Fibroblast of mammary gland (primary cell): ENCODE measurements at places on chromosomes 5 and 9.

DNA sequence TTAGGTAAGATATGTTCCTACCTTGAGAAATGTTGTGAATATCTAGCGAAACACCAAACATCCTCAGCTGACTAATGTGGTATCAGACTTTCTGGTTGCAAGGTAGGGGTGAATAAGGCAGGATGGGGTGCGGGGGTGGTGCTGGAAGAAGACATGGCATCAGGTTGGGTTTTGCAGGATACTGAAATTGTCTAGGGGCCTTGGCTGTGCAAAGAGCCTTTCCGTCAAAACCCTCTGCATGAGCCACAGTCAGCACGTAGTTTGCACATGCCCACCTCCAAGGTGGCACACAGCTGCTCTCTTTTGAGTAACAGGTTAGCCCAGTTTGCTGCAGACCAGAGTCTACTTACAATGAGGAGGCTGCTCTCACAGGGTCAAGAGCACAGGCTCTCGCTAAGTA, 42.0 kb downstream of the SFXN1 start:
- DNase-seq: no peak

DNA sequence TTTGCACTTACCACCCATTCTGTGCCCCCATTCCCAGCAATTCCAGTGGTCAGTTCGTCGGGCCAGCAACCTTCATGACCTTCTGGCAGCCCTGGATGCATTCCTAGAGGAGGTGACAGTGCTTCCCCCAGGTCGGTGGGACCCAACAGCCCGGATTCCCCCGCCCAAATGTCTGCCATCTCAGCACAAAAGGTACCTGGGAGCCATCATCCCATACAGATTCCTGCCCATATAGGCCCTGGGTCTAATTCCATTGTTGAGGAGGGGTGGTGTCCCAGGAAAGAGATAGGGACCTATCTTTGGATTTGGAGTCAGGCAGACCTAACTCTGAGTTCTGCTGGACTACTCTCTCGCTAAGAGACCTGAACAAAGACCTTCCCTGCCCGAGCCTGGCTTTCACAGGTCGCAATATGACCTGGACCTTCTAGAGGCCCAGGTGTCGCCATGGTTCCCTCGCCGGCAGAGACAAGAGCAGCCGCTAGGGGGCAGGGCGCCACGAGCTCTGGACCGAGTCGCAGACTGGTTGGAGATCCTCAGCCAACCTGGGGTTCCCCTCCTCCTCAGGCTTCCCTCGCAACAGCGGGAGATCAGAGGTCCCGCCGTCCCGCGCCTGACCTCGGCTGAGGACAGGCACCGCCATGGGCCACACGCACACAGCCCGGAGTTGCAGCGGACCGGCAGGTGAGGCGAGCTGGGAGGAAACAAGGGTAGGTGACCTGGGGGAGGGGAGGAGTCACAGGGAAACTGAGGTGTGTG, 3.1 kb downstream of the SLC4A9 start:
- DNase-seq: peak; percentile 58

DNA sequence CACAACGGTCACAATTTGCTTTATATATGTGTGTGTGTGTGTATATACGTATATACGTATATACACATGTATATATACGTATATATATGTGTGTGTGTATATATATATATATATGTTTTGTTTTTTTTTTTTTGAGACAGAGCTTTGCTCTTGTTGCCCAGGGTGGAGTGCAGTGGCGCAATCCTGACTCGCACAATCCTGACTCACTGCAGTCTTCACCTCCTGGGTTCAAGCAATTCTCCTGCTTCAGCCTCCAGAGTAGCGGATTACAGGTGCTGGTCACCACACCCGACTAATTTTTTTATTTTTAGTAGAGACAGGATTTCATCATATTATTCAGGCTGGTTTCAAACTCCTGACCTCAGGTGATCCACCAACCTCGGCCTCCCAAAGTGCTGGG, 3.1 kb downstream of the RNF38 start:
- DNase-seq: peak; percentile 50

- DNase-seq: peak; percentile 32
These were observed 37.4 kb downstream of the KIF2A start for GRCh38 chr5:62343428-62343827.

GRCh38 chr9:127794001-127794791, 8.4 kb downstream of the CDK9 start:
- DNase-seq: no peak

- DNase-seq: peak; percentile 15
These were observed 2.2 kb downstream of the G3BP1 start for GRCh38 chr5:151773951-151774350.

DNA sequence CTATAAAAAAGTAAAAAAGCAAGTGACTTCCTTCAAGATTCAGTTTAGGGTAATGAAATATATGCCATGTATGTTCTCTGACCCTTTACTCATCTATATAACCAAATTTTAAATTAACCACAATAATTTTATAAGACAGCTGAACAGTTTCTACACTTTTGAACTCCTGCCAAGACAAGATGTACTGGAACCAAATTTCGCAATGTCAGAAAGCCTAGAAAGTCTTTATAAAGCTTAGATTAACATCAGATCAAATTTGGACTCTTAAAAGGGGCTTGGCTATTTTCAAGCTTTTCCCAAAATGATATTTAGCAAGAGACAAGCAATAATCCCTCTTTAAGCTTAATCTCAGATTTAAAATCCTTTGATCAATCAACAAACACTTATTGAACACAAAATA, 362.6 kb downstream of the PTPRD start:
- DNase-seq: peak; percentile 52

DNA sequence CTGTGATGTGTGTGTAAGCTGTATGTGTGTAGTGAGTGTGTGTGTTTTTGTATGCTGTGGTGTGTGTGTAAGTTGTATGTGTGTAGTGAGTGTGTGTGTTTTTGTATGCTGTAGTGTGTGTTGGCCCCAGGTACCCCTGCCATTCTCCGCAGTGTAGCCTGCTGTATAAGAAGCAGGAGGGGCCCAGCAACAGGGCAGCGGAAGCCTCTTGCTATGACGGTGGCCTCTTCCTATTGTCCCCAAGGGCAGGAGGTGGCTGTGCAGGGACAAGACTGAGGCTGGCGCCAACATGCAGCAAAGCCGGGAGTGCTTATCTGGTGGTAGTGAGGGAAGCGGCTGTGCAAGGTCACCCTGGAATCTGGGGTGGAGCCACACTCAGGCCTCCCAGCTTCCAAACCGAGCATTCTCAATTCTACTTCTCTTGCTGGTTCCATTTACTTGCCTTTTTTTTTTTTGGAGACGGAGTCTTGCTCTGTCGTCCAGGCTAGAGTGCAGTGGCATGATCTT, 5.1 kb downstream of the SPAAR start:
- DNase-seq: peak; percentile 15

GRCh38 chr9:4306066-4306776, 6.4 kb upstream of the GLIS3 start:
- peak; percentile 61 for DNase-seq

DNA sequence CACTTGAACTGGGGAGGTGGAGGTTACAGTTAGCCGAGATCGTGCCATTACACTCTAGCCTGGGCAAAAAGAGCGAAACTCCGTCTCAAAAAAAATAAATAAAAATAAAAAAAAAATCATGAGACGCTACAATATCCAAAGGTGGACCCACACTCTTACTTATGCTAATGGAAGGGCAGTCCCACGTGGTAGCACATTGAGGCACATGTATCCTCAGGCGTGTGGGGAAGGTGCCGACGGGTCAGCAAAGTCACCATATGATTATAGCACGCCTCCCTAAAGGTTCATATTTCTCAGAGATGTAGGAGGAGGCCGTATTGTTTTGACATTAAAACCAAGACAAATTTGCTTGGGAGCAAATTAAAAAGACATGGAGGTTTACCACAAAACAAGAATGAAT, 201.6 kb downstream of the LRRC70 start:
- DNase-seq: no peak

DNA sequence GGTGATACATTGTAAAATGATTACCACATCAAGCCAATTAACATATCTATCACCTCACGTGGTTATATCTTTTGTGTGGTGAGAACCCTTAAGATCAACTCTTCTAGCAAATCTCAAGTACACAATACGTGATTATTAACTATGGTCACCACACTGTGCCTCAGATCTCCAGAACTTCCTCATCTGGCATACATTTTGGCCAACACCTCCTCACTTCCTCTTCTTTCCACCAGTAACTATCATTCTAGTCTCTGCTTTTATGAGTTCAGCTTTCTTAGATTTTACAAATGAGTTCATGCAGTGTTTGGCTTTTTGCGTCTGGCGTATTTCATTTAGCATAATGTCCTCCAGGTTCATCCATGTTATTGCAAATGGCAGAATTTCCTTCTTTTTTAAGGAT, 35.8 kb downstream of the PRKACG start:
- DNase-seq: no peak

- no peak for DNase-seq
These were observed 175.6 kb downstream of the HSD17B3 start for GRCh38 chr9:96126321-96126881.

DNA sequence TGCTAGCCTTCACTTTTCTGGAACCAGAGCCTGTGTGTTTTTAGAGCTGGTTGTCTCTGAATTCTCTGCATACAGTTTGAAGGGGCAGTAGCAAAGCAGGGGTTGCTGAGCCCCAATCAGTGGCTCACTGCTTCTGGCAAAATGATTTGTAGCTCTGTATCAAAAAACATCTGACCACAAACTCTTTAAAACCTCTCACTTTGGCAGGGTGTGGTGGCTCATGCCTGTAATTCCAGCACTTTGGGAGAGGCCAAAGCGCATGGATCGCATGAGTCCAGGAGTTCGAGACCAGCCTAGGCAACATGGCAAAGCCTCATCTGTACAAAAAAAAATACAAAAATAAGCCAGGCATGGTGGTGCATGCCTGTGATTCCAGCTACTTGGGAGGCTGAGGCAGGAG, 28.3 kb upstream of the APC start:
- DNase-seq: no peak

DNA sequence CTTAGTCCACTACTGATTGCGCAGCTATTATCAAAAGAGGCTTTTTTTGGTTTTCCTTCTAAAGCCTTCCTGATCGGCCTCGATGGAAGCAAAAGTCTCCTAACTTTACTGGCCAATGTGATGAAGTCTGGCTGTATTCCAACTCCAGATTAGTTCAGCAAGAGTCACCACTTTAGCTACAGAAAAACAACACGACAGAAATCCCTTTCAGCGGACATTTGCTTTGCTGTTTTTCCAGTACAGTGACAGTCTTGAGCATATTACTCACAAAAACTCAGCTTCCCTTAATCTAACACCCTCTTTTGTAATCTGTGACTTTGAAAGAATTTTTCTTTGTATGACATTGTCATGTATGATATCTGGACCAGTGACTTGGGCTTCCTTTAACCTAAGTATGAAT, 95.7 kb downstream of the HOMER1 start:
- peak; percentile 5 for DNase-seq

DNA sequence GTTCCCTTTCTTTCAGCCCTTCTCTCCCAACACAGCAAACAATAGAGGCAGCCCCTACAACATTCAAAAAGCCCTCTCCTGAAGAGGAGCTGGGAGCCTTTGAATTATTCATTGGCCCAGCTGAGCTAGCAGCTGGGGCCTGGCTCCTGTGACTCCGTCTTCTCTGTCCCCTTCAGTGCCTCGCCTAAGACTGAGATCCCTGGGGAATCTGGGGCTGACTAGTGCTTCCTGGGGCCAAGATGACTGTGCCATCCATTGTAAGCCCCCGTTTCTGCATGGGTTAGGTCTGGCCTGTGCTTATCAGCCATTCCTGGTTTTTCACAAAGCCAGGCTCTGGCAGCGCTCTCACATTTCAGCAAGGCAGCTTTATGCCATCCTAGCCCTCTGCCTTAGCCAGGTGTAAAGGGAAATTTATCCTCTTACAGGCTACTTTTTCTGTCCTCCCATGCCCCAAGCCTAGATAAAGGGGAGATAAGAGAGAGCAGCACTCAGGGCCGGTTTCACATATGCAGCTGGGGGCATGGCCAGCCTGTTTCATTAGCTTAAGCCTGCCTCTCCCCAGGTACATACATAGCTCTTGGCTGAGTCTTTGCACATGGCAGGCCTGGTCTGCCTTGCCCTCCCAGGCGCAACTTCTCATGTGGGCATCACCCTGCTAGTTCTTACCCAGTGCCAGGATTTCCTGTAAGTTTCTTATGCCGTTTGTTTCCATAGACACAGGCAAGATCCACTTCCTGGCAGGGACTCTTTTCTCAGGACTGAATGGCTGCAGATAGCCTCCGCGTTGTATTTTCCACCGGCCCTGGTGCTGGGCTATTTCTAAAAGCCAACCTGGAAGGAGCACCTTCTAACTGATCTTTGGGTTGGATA, 15.8 kb downstream of the PTPA start:
- DNase-seq: no peak

DNA sequence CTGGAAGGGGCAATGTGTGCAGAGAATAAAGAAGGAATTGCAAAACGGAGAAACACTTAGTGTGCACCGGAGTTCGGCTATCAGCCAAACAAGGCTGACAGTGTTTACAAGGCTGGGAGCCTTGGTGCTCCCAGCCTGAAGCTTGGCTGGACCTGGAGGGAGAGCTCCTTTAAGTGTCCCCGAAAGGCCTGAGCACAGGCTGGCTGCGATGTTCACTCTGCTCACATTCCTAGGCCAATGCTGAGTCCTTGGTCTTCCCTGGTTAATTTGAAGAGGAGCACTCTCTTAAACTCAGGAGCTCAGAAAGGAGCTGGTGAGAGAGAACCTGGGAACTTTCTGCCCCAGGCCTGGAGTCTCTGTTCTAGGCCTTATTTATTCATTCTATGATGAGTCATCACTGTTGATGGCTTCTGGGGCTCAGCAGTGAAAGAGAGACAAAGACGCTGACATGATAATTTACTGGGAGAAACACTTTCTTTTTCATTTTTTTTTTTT, 88.6 kb upstream of the MYO10 start:
- DNase-seq: peak; percentile 54

GRCh38 chr5:178671602-178672144, 44.8 kb upstream of the CLK4 start:
- DNase-seq: no peak

GRCh38 chr5:52727576-52727975, 60.1 kb upstream of the ITGA1 start:
- peak; percentile 82 for DNase-seq

- no peak for DNase-seq
These were observed 456.8 kb downstream of the DMAC1 start for GRCh38 chr9:7342736-7343135.

DNA sequence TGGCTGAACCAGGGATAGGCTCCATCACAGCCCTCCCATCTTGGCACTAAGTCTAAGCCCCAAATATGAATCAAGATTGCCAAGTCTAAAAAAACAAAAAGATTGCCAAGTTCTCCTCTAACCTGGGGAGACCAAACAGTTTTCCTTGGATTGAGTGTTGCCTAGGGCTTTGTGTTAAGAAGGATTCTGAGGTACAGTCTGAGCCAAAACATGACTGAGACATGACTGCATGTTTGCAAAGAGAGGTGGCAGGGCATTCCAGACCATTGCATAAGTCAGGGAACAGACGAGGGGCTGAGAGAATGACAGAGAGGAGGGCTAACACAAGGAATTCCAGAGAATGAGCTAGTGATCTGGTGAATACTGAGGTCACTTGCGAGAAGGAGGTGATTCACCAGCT, 11.4 kb downstream of the LAMC3 start:
- peak; percentile 91 for DNase-seq

GRCh38 chr9:105959531-105959930, 265.2 kb downstream of the TMEM38B start:
- no peak for DNase-seq

GRCh38 chr5:164119806-164120447, 614.5 kb downstream of the MAT2B start:
- peak; percentile 44 for DNase-seq

- DNase-seq: peak; percentile 27
These were observed 17.8 kb downstream of the BICD2 start for GRCh38 chr9:92746567-92747458.
